T47D (cell line): ENCODE measurements at places on chromosomes 16 and 17.

- no peak for DNase-seq
Measured at GRCh38 chr16:64132190-64132589, 989.7 kb downstream of the CDH11 start.

- DNase-seq, result no peak
Measured at GRCh38 chr17:21291357-21291756, 6.8 kb downstream of the MAP2K3 start.

DNA sequence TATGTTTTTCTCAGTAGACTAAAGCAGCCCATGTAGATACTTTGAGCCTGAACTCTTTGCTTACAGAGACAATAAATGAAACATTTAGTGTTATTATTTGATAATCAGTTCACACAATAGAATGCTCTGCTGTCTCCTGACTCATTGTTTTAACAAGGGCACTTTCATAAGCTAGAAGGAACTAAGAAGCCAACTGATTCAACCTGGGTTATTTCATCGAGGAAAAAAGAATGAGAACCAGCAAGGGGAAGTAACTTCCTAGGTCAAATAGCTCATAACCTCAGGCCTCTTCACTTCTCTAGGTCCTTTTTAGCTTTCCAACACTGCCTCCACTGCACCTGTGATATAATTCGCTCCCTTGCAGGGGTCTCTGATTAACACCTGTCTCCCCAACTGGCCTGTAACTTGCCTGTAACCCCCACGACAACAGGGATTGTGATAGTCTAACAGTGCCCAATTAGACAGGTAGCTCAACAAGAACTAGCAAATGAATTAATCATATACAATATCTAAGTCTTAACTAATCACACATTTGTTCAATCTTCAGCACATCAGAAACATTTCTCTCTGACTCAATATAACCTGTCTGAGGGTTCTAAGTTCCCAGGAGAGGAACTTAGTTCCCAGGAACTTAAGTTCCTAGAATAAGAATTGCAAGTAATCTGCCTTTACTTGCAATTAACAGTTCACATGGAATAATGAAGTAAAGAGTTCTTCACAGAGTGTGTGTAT is 34.8 kb downstream of the RFFL start:
- DNase-seq, result no peak

DNA sequence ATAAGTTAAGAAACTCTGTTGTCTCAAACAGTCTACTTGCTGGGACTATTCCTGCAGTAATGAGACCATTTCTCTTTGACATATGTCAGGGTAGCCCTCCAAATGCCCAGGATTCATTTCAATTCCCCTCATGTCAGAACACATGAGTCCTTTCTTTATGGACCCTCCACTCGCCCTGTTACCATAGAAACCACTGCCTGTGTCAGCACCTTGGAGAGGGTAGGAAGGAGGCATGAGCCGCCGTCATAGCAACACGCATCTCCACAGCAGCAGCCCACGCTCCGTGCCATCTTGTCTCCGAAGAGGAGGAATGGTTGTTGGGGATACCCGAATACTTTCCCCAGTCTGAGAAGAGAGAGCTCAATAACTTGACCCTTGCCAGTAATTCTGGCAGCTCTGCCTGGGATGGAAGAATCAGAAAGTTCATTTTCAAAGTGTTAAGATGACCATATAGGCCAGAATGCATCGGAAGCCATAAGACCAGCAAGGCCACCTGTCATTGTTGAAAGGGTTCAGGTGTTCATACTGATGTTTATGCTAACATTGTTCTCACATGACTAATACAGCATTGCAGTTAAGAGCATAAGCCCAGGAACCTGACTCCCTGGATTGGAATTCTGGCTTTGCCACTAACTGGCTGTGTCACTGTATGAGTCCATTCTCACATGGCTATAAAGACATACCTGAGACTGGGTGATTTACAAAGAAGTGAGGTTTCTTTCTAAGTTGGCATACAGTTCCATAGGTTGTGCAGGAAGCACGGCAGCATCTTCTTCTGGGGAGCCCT is 141.3 kb downstream of the ABCC12 start:
- DNase-seq, result no peak

DNA sequence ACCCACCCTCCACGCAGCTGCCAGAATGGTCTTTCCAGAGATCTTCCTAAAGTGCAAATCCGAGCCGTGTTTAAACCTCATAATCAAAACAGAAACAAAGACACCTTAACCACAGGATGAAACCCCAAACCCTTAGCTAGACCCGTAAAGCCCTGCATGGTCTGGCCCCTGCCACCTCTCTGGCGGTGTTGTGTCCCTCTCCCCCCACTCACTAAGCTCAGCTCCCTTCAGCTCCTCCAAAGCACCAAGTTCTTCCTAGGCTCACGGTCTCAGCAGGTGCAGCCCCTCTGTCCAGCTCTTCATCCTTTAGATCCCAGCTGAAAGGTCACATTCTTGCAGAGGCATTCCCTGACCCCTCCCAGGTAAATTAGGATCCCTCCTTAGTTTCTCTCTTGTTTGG is 4.4 kb upstream of the NXPH3 start:
- DNase-seq, result no peak

- DNase-seq, result no peak
Measured at GRCh38 chr17:17971431-17972125, 622 bp downstream of the TOM1L2 start.
